ENCODE measurements at places on chromosomes 4 and X. TPM values are rescaled to one million over a fixed set of nuclear protein-coding genes. Genes with fewer than 3 reads are reported as not detected.

Gene WNK3
- total RNA-seq, result 0.27 TPM

Gene DCTD
- total RNA-seq, result 3.4 TPM

Gene MAP7D2
- total RNA-seq, result 4.4 TPM

Gene PTCHD1
- 0.40 TPM for total RNA-seq

Gene SLC10A3
- 26.7 TPM for total RNA-seq

Gene NEIL3
- 0.41 TPM for total RNA-seq

DNA sequence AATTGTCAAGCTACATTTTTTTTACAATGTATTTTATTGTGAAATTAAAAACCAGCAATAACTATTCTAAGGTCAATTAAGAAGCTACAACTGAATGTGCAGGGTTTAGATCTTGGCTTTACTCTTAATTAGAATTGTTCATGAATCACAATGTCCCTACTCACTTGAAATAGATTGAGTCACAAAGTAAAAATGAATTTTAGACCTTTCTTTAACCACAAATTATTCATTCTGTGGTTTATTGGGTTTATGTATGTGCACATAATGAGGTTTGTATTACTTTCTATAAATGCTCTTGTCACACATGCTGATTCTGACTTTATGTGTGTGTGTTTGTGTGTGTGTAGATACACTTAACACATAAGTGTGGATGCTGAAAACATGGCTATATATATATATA is 647.0 kb upstream of the AADAT start:
- H3K4me3 ChIP-seq, result no peak overlapping the region
- H3K27ac ChIP-seq, result no peak overlapping the region
- H3K36me3 ChIP-seq, result no peaks in the 10 kb centered on the region
- H3K27me3 ChIP-seq, result no peaks in the 10 kb centered on the region

DNA sequence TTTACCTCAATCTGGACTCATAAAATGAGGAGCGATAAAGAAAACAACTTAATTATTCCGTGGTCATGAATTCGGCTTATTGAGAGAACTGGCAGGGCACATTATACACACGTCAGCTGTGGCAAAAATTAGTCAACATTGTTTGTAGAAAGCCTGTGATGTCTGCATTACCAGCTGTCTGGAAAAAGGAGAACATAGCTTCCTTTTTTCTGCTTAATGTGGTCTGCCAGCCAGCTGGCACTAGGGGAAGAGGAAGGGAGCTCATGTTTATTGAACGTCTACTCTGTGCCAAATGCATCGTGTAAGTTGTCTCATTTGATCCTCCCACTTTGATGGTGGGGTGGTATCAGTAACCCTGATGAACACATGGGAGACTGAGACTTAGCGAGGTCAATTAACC is 367.6 kb downstream of the ARHGAP24 start:
- no peak overlapping the region for H3K4me3 ChIP-seq
- H3K27ac ChIP-seq, result peak overlapping the region; percentile 43
- H3K4me1 ChIP-seq, result peaks cover 10% of the 10 kb centered on the region
- peak; percentile 14 for DNase-seq
- no peaks in the 10 kb centered on the region for H3K36me3 ChIP-seq
- no peaks in the 10 kb centered on the region for H3K27me3 ChIP-seq

- H3K36me3 ChIP-seq, result no peaks in the 10 kb centered on the region
- no peaks in the 10 kb centered on the region for H3K4me1 ChIP-seq
- DNase-seq, result no peak
- no peak overlapping the region for H3K4me3 ChIP-seq
- H3K27me3 ChIP-seq, result no peaks in the 10 kb centered on the region
- H3K27ac ChIP-seq, result no peak overlapping the region
These were observed 453.1 kb downstream of the CCSER1 start for GRCh38 chr4:90580326-90580725.

DNA sequence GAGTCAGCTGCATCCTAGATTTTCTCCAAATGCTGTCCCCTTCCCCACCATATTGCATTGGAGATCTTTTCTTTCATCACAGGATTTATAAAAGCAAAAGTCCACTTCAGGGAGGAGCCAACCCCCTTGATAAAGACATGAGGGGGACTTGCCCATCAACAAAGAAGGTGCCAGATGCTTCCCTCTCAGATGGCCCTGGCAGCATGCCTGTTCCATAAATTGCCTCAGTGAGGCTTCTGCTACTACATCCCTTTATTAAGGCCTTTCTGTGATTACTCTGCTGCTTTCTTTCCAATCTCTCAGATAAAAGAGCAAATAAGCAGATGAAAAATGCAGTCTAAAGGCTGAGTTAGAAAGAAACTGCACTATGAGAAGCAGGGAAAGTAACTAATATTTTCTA is 511.6 kb downstream of the PACRGL start:
- H3K36me3 ChIP-seq, result no peaks in the 10 kb centered on the region
- DNase-seq, result no peak
- H3K4me3 ChIP-seq, result no peak overlapping the region
- H3K27ac ChIP-seq, result no peak overlapping the region
- H3K27me3 ChIP-seq, result no peaks in the 10 kb centered on the region

DNA sequence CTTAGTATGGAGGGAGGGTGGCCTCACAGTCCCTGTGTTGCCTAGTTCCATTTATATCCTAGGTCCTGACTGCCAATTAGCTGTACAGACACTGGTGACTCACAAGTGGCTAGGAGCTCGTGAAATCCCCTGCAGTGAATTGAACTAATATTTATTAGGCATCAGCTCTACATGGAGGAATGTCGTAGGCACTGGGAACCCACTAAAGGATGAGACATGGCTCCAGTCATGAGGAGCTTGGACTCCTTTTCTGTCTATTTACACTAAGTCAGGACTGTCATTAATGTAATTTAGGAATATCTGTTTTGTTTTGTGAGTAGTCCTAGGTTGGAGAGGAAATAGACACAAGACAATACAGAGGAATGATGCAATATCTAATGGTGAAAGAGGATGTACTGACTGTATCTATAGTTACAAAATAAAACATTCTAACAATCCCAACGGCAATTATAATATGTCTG is 67.7 kb downstream of the MID1IP1 start:
- H3K4me1 ChIP-seq, result no peaks in the 10 kb centered on the region
- H3K4me3 ChIP-seq, result no peak overlapping the region
- H3K36me3 ChIP-seq, result no peaks in the 10 kb centered on the region
- no peak overlapping the region for H3K27ac ChIP-seq

- H3K4me3 ChIP-seq, result no peak overlapping the region
- no peaks in the 10 kb centered on the region for H3K27me3 ChIP-seq
- no peaks in the 10 kb centered on the region for H3K4me1 ChIP-seq
- no peak for DNase-seq
These were observed 52.8 kb downstream of the FAM47C start for GRCh38 chrX:37060999-37061398.

DNA sequence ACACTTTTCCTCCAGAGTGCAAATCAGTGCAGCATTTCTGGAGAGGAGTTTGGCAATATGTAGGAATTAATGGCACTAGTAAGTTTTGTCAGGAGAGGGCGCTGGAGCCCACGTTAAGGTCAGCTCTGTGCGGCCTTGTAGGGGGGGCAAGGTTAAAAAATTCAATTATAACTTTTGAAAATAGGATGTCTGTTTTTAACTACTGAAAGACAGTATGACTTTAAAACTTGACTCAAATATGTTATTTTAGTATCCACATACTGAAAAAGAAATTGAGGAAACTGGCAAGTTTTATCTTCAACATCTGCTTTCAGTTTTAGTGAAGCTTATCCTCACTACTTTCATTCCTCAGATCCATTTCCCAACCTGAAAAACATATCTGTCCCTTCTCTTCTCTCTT is 30.9 kb upstream of the HSD17B13 start:
- H3K36me3 ChIP-seq, result no peaks in the 10 kb centered on the region
- H3K4me1 ChIP-seq, result no peaks in the 10 kb centered on the region
- DNase-seq, result no peak
- no peak overlapping the region for H3K27ac ChIP-seq
- no peak overlapping the region for H3K4me3 ChIP-seq
- H3K27me3 ChIP-seq, result no peaks in the 10 kb centered on the region

DNA sequence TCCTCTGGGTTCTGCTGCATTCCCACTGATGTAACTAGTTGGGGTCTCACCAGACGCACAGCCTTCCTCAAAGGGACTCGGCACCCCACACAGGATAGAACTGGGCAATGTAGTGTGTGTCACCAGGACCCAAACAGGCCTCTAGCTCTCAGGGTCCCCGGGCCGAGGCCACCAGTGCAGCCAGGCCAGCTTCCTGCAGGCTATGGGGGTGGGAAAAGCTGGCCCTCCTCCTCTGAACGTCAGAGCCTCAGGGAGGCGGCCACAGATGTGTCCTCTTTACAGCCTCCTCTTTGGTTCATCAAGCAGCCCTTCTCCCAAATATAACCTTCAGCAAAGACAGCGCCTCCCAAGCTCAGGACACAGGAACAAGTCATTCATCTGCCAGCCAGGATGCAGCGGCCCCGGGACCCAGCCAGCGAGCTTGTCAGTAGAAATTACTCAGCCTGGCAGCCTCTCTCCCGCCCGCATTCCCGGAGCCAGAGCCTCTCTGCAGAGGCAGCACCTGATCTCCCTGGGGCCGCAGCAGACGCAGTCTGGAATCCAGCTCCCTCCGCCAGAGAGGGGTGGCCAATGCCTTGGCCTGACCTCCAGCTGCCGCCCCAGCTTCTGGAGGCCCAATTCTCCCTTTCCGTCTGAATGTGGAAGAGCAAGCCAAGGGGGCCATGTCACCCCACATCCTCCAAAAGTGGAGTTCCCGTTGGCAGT is 288.5 kb downstream of the FBXW7 start:
- no peaks in the 10 kb centered on the region for H3K4me1 ChIP-seq
- H3K4me3 ChIP-seq, result no peak overlapping the region
- no peak overlapping the region for H3K27ac ChIP-seq
- no peaks in the 10 kb centered on the region for H3K36me3 ChIP-seq

DNA sequence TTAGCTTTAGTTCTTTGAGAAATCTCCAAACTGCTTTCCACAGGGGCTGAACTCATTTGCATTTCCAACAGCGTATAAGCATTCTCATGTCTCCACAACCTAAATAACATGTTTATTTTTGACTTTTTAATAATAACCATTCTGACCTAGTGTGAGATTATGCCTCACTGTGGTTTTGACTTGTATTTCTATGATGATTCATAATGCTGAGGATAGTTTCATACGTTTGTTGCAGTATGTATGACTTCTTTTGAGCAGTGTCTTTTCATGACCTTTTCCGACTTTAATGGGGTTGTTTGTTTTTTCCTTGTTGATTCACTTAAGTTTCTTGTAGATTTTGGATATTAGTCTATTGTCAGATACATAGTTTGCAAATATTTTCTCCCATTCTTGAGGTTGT is 1833.0 kb upstream of the PCDH10 start:
- no peak for DNase-seq
- no peaks in the 10 kb centered on the region for H3K27me3 ChIP-seq
- H3K36me3 ChIP-seq, result no peaks in the 10 kb centered on the region
- no peaks in the 10 kb centered on the region for H3K4me1 ChIP-seq
- H3K27ac ChIP-seq, result no peak overlapping the region

DNA sequence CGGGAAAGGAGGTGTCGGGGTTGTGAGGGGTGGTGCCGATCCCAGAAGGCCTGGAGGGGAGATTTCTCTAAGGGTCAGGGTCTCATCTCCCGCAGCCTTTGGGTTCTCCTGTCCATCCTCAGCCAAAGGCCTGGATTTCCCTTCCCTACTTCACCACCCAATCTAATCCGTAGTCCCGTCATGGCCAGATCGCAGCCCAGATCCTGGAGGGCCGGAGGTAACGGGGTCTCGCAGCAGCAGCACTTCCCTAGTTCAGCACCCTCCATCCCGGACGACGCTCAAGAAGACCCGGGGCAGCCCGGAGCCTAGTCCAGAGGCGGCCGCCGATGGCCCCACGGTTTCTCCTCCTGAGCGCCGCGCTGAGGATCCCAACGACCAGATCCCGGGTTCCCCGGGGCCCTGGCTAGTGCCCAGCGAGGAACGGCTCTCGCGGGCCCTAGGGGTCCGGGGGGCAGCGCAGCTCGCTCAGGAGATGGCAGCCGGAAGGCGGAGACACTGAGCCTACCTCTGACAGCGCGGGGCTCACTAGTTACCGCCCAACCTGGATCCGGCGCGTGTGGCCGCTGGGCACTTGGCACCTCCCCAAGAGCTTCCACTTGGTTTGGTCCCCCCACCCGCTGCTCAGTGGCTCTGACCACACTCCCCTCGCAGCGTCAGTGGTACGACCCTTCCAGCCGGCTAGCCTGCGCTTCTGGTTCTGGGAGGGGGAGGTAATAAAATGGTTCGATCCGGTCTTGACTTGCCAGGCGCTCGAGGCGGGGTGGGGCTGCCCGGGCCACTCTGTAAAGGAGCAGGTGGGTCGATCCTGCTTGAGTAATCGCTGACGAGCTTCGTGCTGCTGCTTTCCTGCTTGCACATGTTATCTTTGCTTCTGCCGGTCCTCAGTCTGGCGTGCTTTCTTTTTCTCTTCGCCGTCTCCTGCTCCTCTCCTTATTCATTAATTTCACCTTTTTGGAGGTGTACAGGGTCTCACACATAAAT is 3.6 kb downstream of the MAGIX start:
- peak overlapping the region; percentile 47 for H3K4me3 ChIP-seq
- H3K27me3 ChIP-seq, result no peaks in the 10 kb centered on the region
- peak; percentile 87 for DNase-seq

- DNase-seq, result no peak
- H3K27ac ChIP-seq, result no peak overlapping the region
- H3K36me3 ChIP-seq, result no peaks in the 10 kb centered on the region
- H3K27me3 ChIP-seq, result no peaks in the 10 kb centered on the region
- H3K4me1 ChIP-seq, result no peaks in the 10 kb centered on the region
- no peak overlapping the region for H3K4me3 ChIP-seq
These were observed 72.8 kb downstream of the MAOB start for GRCh38 chrX:43809463-43809862.

DNA sequence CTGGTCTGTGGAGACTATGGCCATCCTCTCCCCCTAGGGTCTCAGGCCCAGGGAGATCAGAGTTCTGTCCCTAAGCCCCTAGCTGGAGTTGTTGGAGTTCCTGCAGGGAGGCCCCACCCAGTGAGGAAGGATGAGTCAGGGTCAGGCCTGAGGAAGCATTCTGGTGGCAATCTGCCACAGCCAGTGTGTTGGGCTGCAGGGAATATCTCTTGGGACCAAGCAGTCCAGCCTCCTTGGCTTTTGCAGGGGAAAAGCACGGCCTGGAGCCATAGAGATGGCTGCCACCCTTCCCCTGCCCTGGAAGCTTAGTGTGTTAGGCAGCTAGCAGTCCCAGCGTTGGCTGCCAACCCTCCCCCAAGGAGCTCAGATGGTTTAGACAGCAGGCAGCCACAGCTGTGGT is 202.4 kb downstream of the RTL9 start:
- no peak overlapping the region for H3K27ac ChIP-seq
- no peaks in the 10 kb centered on the region for H3K4me1 ChIP-seq
- no peaks in the 10 kb centered on the region for H3K36me3 ChIP-seq
- H3K4me3 ChIP-seq, result no peak overlapping the region
- H3K27me3 ChIP-seq, result no peaks in the 10 kb centered on the region

DNA sequence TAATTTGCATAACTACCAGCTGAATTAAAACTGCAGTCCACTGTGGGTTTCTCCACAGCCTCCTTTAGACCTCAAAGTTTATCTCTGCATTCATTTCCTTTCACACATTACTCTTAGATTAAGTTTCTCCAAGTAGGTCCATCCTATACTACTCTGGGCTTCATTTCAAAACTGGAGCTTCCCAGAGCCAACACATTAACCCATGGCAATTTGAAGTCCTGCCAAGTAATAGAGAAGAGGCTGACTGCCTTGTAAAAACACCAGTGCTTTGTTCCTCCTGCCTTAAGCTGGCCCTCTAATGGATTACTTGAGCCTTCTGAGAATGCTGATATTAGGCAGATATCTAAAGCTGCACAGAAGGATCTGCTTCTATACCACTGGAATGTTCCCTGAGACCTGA is 997.2 kb upstream of the SLIT2 start:
- H3K4me3 ChIP-seq, result no peak overlapping the region
- H3K27me3 ChIP-seq, result no peaks in the 10 kb centered on the region
- H3K4me1 ChIP-seq, result no peaks in the 10 kb centered on the region
- no peak overlapping the region for H3K27ac ChIP-seq
- no peak for DNase-seq

Measured in transverse colon (tissue), 4 donors.